Stimulated activated naive CD8-positive, alpha-beta T cell treated with anti-CD3 and anti-CD28 coated beads, Interleukin-15, amount 100 ng/mL, for 72 hours (primary cell): ENCODE measurements at places on chromosomes 11 and 22.

DNA sequence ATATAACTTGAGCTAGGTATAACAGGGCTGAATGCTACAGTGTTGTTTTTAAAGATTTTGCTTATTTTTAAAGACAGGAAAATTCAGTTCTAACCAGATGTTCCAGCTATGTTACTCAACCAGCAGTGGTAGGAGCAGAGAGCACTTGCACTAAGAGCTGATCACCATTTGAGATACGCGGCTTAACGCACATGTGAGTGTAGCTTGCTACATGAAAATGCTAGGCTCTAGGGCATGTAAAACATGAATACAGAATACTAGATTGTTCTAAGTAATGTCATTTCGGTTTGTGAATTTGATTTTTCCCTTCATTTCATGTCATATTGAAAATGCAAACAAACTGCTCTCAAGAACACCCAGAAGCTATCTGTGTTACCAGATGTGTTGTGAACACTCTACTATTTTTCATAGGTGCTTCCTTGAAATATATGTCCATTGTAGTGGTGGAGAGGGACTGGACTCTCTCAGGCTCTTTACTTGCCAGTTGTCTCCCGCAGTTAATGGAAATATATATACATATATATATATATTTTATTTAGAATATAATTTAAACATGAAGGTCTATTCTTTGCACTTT lies 10.8 kb upstream of the TECTA start:
- no peak for DNase-seq

- no peak for DNase-seq
Observed at GRCh38 chr11:8828580-8829361, 82.2 kb upstream of the AKIP1 start.

GRCh38 chr11:86570020-86570419 lies 102.4 kb downstream of the ME3 start:
- DNase-seq, result no peak

DNA sequence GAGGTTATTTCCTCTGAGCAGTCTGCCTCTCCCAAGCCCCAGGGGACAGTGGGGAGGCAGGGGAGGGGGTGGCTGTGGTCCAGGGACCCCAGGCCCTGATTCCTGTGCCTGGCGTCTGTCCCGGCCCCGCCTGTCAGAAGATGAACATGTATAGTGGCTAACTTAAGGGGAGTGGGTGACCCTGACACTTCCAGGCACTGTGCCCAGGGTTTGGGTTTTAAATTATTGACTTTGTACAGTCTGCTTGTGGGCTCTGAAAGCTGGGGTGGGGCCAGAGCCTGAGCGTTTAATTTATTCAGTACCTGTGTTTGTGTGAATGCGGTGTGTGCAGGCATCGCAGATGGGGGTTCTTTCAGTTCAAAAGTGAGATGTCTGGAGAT lies 3.1 kb downstream of the PIM3 start:
- DNase-seq, result no peak

DNA sequence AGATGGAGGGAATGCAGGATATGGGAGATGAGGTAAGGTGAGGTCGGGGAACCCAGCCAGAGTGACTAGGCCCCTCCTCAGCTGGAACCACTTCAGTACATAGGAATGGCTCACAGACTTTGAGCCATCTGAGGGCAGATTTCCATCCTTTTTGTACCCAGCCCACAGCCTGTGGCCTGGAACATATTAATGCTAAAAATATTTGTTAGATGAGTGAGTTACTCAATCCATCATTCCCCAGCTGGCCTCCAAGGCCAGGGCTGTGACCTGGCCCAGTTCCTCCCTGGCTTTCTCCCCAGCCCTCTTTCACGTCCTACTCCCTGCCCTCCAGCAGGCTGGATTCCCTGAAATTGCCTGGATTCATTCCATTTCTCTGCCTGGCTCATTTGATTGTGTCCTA lies 57.2 kb upstream of the PRDM11 start:
- no peak for DNase-seq

DNA sequence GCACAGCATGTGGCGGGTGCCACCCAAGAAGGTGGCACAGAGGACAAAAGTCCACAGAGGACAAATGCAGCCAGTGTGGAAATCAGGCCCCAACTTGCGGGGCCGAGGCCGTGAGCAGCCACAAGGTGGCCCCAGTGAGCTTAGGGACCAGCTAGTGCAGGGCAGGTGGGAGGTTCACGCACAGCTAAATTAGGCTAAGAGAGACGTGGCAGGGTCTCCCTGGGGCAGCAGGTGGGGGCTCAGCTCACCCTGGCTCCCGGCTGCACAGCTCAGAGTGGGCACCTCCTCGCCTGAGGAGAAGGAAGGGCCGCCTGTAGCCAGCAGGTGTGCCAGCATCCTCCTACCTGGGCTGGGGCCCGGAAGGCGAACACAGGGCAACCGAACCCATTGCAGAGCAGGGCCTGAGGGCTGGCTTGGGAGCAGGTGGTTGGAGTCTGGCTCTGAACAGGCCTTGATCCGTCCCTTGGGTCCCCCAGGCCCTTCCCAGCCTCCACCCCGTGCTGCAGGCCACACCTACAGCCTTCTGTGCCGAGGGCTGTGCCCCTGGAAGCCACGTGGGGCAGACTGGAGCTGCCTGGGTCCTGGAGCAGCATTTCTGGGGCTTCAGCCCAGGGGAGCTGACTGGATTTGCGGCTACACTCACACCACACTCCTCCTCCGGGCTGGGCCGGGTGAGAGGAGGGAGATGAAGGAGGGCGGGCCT lies 26.1 kb upstream of the CELSR1 start:
- DNase-seq, result peak; percentile 79

DNA sequence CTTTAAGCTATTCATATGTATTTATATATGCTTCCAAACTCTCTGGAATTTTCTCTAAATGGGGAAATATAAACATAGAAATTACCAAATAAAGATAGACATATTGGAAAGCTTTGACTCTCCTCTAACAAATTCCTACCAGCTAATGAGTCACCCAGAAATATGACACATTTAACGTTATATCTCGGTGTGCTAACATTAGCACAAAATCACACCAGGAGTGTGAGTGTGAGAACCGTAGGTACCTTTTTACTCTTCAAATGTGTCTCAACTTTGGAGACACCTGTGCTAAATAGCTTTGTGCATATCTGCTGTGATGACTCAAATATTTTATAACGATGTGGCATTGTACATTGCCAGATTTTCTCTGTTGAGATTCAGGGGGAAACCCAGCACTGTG lies 714.4 kb downstream of the METTL15 start:
- no peak for DNase-seq

GRCh38 chr11:116712428-116712827 lies 60.4 kb downstream of the BUD13 start:
- no peak for DNase-seq
